ENCODE measurements at places on chromosomes 7 and 10. TPM values are rescaled to one million over a fixed set of nuclear protein-coding genes. Genes with fewer than 3 reads are reported as not detected.

DNA sequence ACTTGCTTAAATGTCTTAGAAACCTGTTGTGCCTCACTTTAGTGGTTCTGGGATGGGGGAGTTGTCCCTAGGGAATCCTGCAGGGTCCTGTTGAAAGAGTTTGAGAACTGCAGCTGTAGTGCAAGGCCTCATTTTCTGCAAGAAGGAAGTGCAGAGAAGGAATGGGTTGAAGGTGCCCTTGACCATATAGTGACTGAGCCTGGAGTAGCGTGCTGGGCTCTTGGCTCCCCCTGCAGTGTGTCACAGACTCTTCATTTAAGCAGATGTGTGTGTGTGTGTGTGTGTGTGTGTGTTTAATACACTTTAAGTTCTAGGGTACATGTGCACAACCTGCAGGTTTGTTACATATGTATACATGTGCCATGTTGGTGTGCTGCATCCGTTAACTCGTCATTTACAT, 92.2 kb downstream of the GRK5 start:
- H3K27me3 ChIP-seq = no peaks in the 10 kb centered on the region
- H3K4me3 ChIP-seq = no peak overlapping the region
- peaks cover 7% of the 10 kb centered on the region for H3K36me3 ChIP-seq
- DNase-seq = no peak
- peaks cover 88% of the 10 kb centered on the region for H3K4me1 ChIP-seq

- H3K27me3 ChIP-seq = no peaks in the 10 kb centered on the region
- H3K27ac ChIP-seq = no peak overlapping the region
- no peak overlapping the region for H3K4me3 ChIP-seq
Observed at GRCh38 chr10:57925045-57925444, 342.6 kb downstream of the IPMK start.

DNA sequence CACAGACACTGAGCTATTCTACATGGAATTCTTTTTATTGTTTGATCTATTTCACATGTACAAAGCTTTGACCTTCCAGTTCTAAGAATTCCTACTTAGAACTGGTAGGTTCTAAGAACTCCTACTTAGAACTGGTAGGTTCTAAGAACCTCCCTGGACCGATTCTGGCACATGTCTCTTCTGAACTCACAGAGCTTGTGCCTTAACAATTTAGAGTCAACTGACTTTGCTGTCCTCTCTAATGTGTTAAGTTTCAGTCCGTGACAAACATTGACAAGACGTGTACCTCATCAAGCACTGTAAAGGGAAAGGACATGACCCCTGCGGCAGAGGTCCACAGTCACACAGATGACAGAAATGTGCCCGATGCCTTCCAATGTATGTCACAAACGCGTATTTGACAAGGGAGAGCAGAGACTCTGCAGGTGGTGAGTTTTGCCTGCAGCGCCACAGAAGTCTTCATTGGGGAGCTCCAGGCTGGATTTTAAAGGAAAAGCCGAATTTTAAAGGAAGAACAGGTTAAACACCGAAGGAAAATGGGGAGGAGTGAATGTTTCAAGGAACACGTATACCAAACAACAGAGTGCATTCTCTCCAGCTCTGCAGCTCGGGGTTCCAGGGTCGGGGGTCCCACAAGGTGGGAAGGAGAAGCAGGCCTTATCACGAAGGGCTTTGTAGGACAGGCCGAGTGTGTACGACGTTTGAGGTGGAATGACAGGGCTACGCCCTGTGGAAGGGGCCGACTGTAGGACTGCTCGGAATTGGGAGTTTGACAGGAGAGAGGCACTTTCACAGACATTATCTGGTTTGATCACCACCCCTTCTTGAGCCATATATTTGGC, 161.1 kb upstream of the KLF14 start:
- H3K4me1 ChIP-seq = peaks cover 93% of the 10 kb centered on the region
- peak overlapping the region; percentile 84 for H3K27ac ChIP-seq
- H3K27me3 ChIP-seq = no peaks in the 10 kb centered on the region
- H3K4me3 ChIP-seq = no peak overlapping the region
- DNase-seq = no peak
- H3K36me3 ChIP-seq = peaks cover 35% of the 10 kb centered on the region

- no peak for DNase-seq
- no peak overlapping the region for H3K4me3 ChIP-seq
- H3K27ac ChIP-seq = no peak overlapping the region
- H3K36me3 ChIP-seq = no peaks in the 10 kb centered on the region
- peaks cover 8% of the 10 kb centered on the region for H3K27me3 ChIP-seq
Observed at GRCh38 chr7:3995187-3995586, 686.9 kb upstream of the FOXK1 start.

DNA sequence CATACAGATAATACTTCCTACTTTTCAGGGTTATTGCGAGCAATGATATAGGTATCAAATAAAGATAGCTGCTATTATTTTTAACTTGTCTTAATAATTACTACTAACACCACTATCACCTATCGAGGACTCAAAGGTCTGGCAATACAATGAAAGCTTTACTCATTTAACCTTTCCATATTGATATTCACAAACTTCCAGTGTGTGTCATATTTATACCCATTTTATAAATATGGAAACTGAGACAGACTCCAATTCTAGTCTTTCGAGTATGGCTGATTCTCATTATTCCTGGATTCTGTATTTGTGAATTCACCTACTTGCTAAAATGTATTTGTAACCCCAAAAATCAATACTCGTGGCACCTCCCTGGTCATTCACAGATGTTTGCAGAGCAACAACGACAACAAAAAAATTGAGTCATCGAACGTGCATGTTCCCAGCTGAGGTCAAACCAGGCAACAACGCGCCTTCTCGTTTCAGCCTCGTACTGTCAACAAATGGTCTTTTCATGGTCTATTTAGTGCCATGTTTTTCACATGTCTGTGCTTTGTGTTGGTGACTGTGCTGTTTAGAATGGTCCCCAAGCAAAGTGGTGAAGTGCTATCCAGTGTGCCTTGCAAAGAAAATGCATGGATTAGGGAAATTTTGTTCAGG, 51.7 kb downstream of the SMURF1 start:
- DNase-seq = no peak
- H3K36me3 ChIP-seq = no peaks in the 10 kb centered on the region
- H3K4me1 ChIP-seq = peaks cover 34% of the 10 kb centered on the region
- H3K27ac ChIP-seq = no peak overlapping the region
- no peaks in the 10 kb centered on the region for H3K27me3 ChIP-seq

- no peaks in the 10 kb centered on the region for H3K27me3 ChIP-seq
- H3K27ac ChIP-seq = no peak overlapping the region
- no peaks in the 10 kb centered on the region for H3K36me3 ChIP-seq
- no peak for DNase-seq
- no peaks in the 10 kb centered on the region for H3K4me1 ChIP-seq
Observed at GRCh38 chr7:111212857-111213523, 122.1 kb downstream of the LRRN3 start.

DNA sequence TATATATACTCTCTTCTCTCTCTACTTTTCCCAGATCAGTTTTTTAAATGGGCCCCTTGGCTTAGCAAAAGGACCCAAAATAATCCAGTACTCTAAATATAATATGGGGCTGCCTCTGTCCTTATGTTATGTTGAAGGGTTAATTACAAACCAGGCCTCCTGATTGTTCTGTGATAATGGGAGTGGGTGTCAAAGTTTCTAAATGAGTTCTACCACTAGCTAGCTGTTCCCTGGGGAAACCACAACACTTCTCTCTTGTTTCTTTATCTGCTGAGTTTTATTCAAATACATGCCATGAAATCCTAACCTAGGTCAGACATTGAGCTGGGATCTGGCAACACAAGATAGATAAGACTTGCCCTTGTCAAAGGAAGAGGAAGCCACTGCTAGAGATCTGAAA, 3.8 kb downstream of the HTR5A start:
- H3K4me3 ChIP-seq = no peak overlapping the region

- no peak overlapping the region for H3K27ac ChIP-seq
- H3K4me1 ChIP-seq = no peaks in the 10 kb centered on the region
- H3K27me3 ChIP-seq = no peaks in the 10 kb centered on the region
- no peak overlapping the region for H3K4me3 ChIP-seq
- H3K36me3 ChIP-seq = no peaks in the 10 kb centered on the region
Observed at GRCh38 chr7:20111821-20112542, 105.2 kb downstream of the MACC1 start.

DNA sequence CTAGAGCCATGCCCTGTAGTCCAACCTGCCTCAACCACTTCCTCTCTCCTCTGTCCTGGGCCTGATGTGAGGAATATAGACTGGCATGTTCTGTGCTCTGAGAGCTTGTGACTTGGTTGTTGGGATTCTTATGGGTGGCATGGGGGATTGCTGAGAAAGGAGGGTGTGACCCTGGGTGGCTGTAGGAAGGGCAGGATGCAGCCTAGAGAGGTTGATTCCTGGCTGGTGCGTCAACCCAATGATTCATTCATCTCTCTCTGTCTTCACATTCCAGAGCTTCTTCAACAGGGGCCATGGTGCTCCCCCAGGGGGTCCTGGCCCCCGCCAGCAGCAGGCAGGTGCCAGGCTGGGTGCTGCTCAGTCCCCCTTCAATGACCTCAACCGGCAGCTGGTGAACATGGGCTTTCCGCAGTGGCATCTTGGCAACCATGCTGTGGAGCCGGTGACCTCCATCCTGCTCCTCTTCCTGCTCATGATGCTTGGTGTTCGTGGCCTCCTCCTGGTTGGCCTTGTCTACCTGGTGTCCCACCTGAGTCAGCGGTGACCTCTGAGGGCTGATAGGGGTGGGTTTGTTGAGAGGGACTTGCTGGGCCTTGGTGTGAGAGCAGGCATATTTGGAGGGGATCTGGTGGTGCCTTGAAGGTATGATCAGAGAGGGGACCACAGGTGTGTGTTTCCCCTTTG, 2.6 kb downstream of the FAM241B start:
- H3K4me1 ChIP-seq = peaks cover 16% of the 10 kb centered on the region
- H3K4me3 ChIP-seq = no peak overlapping the region
- no peak overlapping the region for H3K27ac ChIP-seq
- peaks cover 33% of the 10 kb centered on the region for H3K27me3 ChIP-seq
- no peaks in the 10 kb centered on the region for H3K36me3 ChIP-seq
- DNase-seq = no peak

GRCh38 chr7:110003827-110004226, 1087.1 kb upstream of the LRRN3 start:
- H3K27me3 ChIP-seq = no peaks in the 10 kb centered on the region
- no peaks in the 10 kb centered on the region for H3K4me1 ChIP-seq
- no peaks in the 10 kb centered on the region for H3K36me3 ChIP-seq
- DNase-seq = no peak

- peak overlapping the region; percentile 76 for H3K4me3 ChIP-seq
- peaks cover 17% of the 10 kb centered on the region for H3K36me3 ChIP-seq
- H3K4me1 ChIP-seq = peaks cover 84% of the 10 kb centered on the region
- H3K27ac ChIP-seq = peak overlapping the region; percentile 96
- peak; percentile 71 for DNase-seq
Observed at GRCh38 chr7:128831178-128831993, 1.2 kb downstream of the FLNC start.

GRCh38 chr10:61936770-61937169, 35.3 kb downstream of the ARID5B start:
- H3K27me3 ChIP-seq = no peaks in the 10 kb centered on the region
- no peak for DNase-seq
- no peak overlapping the region for H3K27ac ChIP-seq
- H3K4me1 ChIP-seq = peaks cover 20% of the 10 kb centered on the region

DNA sequence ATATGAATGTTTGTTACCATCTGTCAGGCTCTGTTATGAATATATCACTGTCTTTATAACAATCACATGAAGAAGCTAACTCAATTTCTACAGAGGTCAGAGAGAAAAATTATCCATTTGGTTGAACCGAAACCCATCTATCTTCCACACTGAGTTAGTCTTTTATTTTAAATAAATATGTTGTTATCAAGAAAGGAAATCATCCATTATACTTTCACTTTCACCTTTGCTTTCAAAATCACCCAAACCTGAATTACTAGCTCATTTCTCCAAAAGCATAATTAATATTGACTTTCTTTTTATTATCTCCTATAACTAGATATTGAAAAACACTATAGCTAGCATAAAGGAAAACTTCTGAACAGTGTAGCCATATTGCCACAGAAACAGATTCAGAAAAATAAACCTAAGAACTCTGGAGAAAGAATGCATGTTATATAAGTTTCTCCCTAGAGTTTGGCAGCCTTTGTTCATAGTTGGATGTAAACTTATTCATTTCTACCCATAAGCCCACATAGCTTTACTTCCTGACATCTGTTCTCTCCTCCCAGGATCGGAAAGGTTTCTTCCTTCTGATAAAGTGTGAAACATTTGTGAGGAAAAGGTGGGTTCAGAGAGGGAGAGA, 66.0 kb downstream of the NPSR1 start:
- no peaks in the 10 kb centered on the region for H3K36me3 ChIP-seq
- H3K4me3 ChIP-seq = no peak overlapping the region
- DNase-seq = no peak

- peaks cover 10% of the 10 kb centered on the region for H3K4me1 ChIP-seq
- no peak for DNase-seq
- no peaks in the 10 kb centered on the region for H3K27me3 ChIP-seq
- no peak overlapping the region for H3K27ac ChIP-seq
- H3K36me3 ChIP-seq = peaks cover 88% of the 10 kb centered on the region
Observed at GRCh38 chr7:139620676-139621344, 97.3 kb downstream of the CLEC2L start.

DNA sequence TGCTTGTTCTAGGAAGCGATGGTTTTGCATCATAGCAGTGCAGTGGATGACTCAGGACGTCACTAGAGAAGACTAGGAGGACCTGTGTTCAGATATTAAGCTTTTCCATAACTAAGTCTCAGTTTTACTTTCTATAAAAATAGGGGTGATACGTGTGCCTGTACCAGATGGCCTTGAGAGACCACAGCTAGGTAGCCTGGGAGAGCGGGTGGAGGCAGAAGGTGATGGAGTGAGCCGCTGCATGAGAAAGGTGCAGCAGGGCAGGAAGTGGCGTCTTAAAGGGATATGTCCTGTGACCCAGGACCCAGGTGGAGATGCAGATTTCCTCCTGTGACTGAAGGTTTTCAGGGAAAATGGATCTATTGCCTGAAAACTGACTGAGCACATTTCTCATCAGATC, 304.9 kb downstream of the CDC14C start:
- H3K36me3 ChIP-seq = no peaks in the 10 kb centered on the region
- H3K4me3 ChIP-seq = no peak overlapping the region
- no peak for DNase-seq
- H3K4me1 ChIP-seq = no peaks in the 10 kb centered on the region

The RADIL gene
- total RNA-seq = 4.5 TPM

The NRG3 gene
- total RNA-seq = 0.11 TPM

The SPDYE1 gene
- total RNA-seq = not detected

The NKX2-3 gene
- not detected for total RNA-seq

The SLC16A12 gene
- total RNA-seq = 2.0 TPM

The C10orf95 gene
- not detected for total RNA-seq

The MAGI2 gene
- total RNA-seq = 4.5 TPM

The HOXA7 gene
- total RNA-seq = 0.36 TPM
